ENCODE measurements at places on chromosomes 6 and 20.
A peak's percentile ranks its signal among the peaks of the same experiment; 100 is the strongest.

DNA sequence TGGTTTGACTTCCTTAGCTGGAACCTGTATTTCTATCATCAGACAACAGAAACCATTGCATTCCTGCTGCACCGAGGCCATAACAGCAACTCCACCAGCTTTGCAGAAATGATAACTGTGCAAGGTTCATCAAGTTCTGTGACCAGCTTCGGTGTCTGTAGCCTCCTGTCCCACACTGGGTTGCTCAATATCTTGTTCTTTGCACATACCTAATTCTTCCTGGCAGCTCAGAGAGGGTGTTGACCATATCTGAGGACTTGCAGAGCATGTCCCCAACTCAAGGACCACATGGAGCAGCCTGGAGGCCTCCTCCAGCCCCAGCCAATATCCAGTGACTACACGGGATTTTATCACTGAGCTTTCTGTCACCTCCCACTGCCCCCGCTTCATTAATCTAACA is 59.3 kb upstream of the SCAF8 start:
- no peak for DNase-seq

GRCh38 chr6:140441256-140441655 is 1066.8 kb upstream of the CITED2 start:
- peak; percentile 41 for DNase-seq

DNA sequence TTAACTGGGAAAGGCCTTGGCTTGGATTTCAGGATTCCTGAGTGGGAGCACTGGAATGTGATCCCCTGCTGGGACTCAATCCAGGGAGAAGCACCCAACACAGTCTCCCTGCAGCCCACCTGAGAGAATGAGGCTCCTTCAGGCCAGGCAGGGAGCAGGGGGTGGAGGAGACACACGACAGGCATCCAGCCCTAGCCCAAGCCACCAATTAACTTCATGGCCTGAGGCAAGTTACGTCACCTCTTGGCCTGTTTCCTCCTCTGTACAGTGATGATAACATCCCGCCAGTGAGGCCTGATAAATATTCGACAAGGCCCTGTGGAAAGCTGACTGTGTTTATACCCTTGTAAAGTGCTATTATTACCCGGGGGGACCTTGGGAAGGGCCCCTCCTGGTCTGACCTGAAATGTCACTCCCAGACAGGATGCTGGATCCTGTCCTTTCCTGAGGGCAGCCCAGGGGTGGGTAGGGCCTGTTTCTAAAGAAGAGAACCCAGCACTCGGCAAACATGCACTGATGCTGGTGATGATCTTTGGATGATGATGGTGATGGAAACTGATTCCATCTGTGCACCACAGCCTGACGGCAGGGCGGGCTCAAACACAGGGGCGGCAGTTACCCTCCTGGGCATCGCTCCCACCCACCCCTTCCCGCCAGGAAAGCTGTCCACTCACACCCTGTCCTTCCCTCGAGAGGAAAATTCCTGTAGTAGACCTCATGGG is 12.4 kb downstream of the FRS3 start:
- DNase-seq = peak; percentile 24

DNA sequence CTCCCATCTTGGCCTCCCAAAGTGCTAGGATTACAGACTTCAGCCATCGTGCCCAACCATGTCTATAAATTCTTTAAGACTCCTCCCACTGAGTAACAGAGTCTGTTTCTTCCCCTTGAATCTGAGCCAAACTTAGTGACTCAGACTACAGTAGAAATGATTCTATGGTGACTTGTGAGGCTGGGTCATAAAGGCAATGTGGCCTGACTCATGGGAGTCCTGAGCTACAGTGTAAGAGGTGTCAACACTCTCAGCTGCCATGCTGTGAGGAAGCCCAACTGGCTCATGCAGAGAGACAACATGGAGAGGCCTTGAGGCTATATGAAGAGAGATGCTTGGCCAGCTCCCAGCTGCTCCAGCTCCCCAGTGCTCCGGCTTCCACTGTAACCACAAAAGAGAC is 5.2 kb upstream of the NRSN2 start:
- no peak for DNase-seq

DNA sequence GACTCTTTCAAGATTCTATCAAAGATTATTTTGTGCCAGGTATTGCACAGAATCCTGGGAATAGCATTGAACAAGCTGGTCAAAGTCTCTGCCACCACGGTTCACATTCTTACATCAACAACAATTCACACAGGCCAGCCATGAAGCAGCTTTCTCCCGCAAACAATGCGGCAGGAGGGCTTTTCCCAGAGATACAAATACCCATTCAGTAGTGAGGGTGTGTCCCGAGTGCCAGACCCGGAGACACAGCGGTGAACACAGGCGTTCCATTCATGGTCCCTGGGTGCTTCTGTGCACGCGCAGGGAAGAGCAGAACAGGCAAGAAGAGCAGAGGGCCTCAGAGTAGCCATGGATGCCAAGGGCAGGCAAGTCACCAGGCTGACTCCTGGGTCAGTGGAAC is 83.3 kb upstream of the PDE10A start:
- DNase-seq = no peak

- no peak for DNase-seq
These were observed 47.6 kb downstream of the BACH2 start for GRCh38 chr6:90249034-90249433.

GRCh38 chr6:27812078-27812804 is 100.0 kb downstream of the OR2B2 start:
- DNase-seq = no peak

DNA sequence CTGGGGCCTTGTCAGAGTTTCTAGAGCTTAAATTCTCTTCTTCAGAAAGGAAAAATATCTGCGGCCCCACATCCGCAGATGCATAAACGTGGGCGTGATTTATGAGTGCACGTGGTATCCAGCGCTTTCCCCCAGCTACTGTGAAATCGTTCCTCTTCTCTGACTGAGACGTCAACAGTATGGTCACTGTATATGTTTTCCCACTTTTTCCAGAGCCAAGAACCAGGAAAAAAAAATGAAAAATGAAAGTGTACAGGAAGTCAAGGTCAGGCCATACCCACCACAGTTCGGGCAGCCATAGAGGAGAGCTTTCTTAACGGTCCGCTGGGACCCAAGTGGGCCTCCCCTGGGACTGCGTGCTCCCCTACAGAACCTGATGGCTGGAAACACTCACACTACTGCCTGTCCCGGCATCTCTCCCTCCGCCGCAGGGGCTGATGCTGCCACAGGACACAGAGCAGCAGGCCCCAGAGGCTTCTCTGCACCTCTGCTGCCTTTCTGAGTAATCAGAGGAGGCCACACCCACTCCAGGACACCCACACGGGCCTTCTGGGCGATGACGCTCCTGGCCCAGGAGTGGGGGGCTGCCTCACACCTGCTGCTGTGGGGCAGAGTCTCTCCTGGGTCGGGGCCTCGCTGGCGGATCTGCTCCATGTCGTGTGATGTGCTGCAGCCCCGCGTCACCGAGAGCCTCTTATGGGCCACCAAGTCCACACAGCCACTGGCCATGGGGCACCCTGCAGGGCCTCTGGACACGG is 16.4 kb upstream of the STX16 start:
- no peak for DNase-seq

DNA sequence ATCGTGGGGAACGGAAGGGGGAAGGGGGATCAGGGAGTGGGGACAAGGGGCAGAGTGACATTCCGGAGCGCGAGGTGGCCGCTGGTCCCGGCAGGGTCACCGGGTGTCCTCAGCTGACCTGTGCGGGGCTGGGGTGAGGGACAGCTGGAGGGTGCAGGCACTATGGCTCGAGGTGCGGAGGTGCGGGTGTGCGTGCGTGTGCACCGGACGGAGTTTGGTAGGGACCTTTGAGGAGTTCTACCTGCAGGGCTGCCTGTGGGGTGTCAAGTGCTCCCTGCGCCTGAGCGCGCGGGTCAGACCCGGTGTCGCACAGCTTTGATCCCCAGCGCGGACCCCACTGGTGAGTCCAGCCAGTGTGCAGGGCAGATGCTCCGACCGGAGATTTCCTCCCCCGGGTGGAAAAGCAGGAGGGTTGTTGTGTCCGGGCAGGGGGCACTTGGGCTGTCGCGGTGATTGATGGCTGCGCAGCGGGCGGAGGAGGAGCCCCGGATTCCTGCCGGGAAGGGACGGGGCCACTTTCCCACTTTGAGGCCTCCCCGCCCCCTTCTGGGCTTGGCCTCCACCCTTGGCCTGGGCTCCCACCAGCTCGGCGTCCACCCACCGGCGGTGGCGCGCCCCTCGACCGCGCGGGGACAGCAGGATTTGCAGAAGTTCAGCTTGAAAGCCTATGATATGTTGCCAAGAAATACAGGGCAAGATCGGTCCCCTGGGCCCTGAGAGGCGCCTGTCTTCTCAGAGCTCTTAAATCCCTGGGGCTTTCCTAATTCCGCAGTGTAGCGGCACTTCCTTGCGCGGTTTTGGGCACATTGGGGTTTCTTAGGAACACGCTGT is 658 bp downstream of the RIN2 start:
- DNase-seq = no peak

- no peak for DNase-seq
These were observed 284.0 kb downstream of the KCNQ5 start for GRCh38 chr6:72905705-72906478.

GRCh38 chr20:47358672-47359529 is 2.4 kb upstream of the ZMYND8 start:
- peak; percentile 91 for DNase-seq

- DNase-seq = no peak
These were observed 35.9 kb downstream of the MOXD1 start for GRCh38 chr6:132365281-132365907.

DNA sequence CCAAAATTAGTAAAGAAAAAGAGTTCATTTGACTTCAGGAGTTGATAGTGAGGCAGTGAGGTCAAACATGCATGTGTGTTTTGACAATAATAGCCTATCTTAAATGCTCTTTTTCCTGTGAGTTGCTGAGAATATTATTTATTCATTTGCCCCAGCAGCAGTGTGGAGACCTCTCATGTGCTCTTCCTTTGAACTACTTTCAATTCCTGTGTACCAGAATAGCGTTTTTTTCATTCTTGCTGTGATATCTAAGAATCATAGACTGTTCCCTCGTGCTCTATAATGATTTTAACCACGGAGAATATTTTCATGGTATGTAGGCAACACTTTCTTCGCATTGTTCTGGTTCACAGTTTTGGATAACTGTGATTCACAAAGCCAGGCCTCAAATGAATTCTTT is 5.2 kb downstream of the CDYL start:
- no peak for DNase-seq

GRCh38 chr6:162942866-162943265 is 215.1 kb downstream of the PACRG start:
- DNase-seq = peak; percentile 46

- no peak for DNase-seq
These were observed 179.4 kb upstream of the KCNG1 start for GRCh38 chr20:51202304-51202703.

DNA sequence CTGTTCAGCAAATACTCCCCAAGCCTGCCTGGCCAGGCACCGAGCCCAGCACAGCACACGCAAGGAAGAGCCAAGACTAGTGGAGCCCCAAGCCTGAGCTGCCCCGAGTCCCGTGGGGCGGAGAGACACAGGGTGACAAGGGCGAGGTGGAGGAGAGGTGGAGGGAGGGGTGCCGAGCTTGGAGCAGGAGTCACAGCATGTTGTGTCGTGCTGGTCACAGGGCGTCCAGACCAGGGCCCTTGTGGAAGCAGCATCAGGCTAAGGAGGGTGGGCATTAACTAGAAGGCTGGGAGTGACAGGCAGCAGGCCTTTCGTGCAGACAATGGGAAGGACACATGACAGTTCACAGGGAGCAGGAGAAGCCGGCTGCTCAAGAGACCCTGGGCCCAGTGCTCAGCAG is 391.6 kb downstream of the TAF4 start:
- DNase-seq = no peak

GRCh38 chr6:145887969-145888368 is 73.4 kb upstream of the FBXO30 start:
- no peak for DNase-seq

DNA sequence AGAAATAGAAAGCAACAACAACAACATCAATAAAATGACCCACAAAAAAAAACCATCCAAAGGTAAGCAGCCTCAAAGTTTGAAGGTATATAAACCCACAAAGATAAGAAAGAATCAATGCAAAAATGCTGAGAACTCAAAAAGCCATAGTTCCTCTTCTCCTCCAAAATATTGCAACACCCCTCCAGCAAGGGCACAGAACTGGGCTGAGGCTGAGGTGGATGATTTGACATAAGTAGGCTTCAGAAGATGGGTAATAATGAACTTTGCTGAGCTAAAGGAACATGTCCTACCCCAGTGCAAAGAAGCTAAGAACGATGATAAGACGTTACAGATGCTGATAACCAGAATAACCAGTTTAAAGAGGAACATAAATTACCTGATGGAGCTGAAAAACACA is 188.8 kb upstream of the BTBD3 start:
- DNase-seq = no peak

DNA sequence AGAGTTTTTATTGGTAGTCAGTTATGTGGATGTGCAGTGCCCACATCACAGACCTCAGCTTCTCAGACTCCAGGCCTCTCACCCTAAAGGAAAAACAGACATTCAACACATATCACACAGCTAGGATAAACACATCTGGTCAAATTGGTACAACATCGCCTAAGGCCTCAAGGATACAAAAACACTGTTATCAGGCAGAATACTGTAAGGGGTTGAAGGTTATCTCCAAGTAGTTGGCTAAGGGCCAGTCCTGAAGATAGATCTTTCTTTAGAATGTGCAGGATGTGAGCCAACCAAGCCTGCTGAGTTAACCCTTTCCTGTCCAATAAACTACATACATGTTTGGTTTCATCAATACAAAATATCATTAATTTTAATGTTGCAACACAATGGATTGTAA is 308.4 kb upstream of the GJE1 start:
- no peak for DNase-seq

DNA sequence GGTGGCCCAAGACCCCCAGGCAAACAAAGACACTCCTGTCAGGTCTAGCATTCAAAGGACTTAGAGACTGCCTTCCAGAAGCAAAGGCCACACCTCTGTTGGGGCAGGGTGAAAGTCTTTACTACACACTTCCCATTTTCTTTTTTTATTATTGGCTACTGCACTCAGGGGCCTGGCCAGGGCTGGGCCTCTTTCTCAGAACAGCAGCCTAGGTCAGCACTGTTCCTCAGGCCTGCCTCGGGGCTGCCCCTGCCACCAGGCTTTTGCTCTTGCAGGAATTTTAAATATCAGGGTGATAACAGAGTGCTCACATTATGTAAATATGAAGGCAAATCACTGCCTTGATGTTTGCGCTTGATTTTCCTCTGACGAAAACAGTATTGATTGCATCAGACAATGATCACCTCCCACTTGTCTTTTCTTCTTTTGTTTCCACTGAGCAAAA is 18.5 kb downstream of the GSTA4 start:
- no peak for DNase-seq

- no peak for DNase-seq
These were observed 40.0 kb upstream of the OPN5 start for GRCh38 chr6:47741807-47742206.

GRCh38 chr6:77482981-77483380 is 19.7 kb upstream of the HTR1B start:
- no peak for DNase-seq

DNA sequence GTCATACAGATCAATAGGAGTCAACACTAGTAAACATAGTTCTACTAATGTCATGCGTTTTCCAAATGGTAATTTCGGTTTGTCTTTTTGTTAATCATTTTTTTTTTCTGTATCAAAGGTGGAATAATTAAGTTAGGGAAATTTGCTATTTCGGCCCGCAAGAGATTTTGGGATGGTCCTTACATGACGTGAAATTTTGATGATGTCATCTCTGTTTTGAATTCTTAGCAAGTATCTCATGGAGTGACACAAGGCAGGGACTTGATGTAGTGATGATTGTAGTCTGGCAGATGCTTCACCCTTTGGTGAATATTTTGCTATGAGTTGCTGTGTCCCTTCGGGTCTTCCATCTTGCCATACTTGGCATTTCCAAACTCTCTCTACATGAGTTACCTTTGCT is 608.0 kb downstream of the BCKDHB start:
- no peak for DNase-seq

Data from AG04449 (cell line).